ENCODE measurements at places on chromosomes 6 and 20.

- no peak for DNase-seq
These were observed 34.9 kb downstream of the ANGPT4 start for GRCh38 chr20:881051-881782.

DNA sequence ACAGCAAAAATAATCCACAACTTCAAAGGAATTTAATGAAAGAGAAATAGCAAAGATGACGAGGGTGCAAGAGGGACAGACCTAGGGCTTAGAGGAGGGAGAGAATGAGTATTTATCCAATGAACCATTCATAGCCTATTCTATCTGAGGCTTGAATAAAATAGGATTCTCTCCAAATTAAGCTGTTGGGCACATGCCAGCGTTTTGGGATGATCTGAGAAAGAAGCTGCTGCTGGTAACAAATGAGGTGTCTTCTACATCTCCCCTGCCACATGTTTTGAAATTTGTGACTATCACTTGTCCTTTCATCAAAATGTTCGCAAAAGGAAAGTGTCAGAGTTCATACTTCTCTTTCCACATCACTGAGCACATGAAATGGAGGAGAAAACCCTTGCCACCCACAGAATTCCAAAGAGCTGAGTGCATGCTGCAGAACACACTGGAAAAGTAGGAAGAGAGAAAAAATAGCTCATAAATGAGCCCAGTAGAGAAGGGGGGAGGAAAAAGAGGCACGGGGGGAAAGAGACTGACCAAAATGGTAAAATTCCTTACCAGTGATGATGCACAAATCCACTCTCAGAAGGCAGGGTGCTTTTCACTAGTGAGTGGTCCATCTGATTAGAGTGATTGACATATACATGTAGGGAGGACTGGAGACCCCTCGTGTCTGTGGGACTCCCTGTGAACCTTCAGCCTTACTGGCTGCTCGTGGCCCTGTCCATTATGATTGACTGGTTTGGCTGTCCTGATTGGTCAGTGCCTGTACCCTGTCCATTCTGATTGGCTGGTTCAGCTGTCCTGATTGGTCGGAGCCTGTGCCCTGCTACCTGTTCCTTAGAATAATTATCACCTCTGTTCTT is 180.5 kb downstream of the OGFRL1 start:
- no peak for DNase-seq

GRCh38 chr6:136526196-136526930 is 23.9 kb downstream of the MAP7 start:
- peak; percentile 61 for DNase-seq

- no peak for DNase-seq
These were observed 12.3 kb downstream of the LOC128125822 start for GRCh38 chr6:63584566-63584965.

DNA sequence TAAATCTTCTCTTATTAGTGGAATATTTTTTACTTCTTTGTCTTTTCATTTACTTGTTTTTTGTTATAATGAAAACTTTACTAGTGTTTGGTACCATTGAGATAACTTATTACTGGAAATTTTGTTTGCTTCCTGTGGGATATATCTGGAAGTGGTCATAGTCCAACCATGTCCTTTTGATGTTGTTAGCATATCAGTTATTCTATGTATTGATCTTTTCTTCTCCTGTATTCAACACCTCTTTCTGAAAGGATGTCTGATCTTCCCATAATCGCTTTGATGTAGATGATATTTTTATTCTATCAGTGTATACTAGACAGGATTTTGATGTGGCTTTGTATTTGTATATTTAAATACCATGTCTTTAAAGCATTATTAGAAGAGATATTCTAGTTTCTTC is 17.0 kb downstream of the ZNF451 start:
- DNase-seq, result no peak

- no peak for DNase-seq
These were observed 104.9 kb upstream of the CEP162 start for GRCh38 chr6:84332139-84333034.

DNA sequence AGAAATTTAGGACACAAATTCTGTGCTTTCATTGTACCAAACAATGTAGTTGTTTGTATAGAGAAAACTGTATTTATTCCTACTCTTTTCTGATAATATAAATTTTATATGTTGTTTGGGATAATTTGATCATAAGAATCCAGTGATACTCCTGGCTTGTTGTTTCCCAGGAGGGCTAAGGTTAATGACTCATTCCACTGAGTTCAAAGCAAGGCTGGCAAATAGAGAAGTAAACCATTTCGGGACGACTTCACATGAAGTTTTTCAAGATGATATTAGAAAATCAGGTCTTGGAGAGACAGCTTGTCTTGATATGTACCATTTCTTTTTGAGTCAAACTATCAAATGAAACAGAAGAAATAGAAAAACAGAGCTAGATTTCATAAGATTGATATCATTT is 326.1 kb upstream of the CNR1 start:
- no peak for DNase-seq

DNA sequence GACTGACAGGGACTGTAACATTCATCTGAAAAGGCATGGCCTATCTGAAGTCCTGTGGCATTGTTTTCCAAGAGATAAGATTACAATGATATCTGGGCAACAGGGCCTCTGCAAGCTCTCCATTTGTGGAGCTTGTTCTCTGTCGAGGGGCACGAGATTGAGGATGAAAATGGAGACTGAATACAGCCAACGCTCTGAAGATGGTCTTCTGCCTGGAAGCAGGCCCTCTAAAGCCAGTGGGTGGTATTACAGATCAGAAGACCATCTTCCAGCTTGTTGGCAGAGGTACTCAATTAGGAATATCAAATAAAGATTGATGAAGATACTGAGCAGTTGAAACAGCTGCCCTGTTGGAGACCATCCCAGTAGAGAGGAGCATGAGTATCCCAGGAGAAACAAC is 288.2 kb downstream of the CENPW start:
- DNase-seq, result no peak

- no peak for DNase-seq
These were observed at the start of gene CLVS2 for GRCh38 chr6:122995921-122996793. CLVS2 (plus strand) TSS chr6:122996235; CDS start chr6:122997778, 1,543 bp downstream.

DNA sequence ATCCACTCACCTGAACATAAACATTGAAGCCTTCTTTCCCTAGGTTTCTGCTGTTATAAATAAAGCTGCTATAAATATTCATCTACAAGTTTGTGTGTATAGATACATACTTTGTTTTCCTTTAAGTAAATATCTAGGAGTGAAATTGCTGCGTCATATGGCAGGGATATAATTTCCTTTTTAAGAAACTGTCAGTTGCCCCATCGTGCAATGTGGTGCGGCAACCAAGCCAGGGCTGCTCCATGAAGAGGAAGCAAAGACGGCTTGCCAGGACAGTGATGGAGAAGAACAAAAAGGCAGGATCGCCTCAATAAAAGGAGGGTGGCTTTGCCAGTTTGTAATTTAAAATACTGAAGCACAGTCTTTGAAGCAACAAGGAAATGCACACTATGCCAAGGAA is 36.6 kb downstream of the CITED2 start:
- no peak for DNase-seq

DNA sequence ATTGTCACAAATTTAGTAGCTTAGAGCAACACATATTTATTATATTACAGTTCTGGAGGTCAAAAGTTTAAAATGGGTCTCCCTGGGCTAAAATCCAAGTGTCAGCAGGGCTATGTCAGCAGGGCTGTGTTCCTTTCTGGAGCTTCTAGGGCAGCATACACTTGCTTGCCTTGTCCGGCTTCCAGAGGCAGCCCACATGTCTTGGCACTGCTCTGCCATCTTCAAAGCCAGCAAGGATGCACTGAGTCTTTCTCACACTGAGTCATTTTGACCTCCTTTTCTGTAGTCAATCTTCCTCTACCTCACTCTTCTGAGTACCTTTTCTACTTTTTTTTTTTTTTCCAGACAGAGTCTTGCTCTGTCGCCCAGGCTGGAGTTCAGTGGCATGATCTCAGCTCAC is 39.0 kb downstream of the ADGRF4 start:
- DNase-seq, result no peak

GRCh38 chr20:58466095-58466708 is 49.0 kb downstream of the APCDD1L start:
- no peak for DNase-seq

- DNase-seq, result no peak
These were observed 472.5 kb upstream of the BTBD3 start for GRCh38 chr20:11445161-11445560.

GRCh38 chr6:129893640-129894039 is 32.5 kb upstream of the TMEM244 start:
- DNase-seq, result no peak

DNA sequence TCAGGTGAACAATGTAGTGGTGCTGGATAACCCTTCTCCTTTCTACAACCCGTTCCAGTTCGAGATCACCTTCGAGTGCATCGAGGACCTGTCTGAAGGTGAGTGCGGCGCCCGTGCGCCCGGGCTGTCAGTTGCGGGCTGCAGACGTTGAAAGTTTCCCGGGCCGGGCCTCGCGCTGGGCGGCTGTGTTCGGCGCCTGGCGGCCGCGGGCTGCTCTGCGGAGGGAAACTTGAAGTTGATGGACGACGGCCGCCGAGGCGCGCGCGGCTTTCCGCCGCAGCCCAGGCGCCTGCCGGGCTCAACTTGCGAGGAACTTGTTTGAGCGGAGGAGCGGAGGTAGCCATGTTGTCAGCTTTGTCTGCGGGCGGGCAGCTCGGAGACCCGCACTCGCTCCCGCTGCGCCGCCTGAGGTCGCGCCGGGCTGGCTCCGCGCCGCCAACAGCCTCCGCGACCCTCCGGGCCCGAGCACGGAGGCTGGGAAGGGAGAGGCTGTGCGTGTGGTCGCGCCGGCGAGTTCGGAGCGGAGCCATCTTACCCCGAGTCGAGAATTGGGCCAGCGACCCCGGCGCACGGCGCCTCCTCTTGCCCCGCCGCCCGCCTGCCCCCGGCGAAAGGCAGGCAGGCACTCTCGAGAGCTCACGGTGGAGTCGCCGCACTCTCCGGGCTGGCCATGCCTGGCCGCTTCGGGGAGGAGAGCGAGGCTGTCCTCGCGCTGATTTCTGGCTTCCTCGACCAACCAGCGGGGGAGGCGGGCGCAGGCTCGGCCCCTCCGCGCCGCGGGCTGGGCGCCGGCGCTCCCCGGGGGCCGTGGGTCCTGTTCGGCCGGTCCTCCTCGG is 691 bp downstream of the ASF1A start:
- DNase-seq, result peak; percentile 83

- DNase-seq, result no peak
These were observed 198.5 kb downstream of the HIVEP2 start for GRCh38 chr6:142746524-142746923.

DNA sequence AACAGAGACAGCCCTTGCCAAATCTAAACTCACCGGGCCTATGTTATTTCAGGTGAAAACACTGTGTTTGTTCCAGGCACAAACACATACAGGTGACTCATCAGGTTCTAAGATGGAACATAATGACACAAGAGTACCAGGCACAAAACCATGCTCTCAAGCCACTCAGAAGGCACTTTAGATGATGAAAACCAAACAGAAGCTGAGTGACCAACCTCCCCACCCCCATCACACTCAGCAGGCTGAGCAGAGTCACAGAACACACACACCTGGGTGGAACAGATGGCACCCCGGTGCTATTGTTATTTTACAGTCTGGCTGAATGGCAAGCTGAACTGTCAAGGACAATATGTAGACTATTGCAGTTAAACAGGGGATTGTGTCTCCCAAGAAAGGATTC is 20.6 kb upstream of the NKX2-2 start:
- no peak for DNase-seq

GRCh38 chr6:80771941-80772340 is 665.5 kb downstream of the BCKDHB start:
- no peak for DNase-seq

DNA sequence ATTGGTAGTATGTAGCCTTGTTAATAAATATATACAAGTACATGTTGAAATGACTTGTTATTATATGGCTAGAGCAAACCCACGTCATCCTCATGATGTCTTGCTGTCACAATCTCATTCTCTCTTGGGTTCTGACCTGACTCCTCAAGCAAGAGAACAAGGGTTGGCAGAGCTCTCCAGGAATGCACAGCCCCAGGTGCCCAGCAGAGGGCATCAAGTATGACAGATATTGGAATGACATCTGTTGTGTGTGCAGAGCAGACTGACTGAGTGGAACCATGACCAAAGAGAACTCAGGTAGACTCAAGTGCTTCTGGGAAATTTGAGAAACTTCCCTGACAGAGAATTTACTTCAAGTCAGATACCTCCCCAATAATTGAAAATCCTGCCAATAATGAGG is 90.6 kb downstream of the PAX1 start:
- DNase-seq, result no peak

DNA sequence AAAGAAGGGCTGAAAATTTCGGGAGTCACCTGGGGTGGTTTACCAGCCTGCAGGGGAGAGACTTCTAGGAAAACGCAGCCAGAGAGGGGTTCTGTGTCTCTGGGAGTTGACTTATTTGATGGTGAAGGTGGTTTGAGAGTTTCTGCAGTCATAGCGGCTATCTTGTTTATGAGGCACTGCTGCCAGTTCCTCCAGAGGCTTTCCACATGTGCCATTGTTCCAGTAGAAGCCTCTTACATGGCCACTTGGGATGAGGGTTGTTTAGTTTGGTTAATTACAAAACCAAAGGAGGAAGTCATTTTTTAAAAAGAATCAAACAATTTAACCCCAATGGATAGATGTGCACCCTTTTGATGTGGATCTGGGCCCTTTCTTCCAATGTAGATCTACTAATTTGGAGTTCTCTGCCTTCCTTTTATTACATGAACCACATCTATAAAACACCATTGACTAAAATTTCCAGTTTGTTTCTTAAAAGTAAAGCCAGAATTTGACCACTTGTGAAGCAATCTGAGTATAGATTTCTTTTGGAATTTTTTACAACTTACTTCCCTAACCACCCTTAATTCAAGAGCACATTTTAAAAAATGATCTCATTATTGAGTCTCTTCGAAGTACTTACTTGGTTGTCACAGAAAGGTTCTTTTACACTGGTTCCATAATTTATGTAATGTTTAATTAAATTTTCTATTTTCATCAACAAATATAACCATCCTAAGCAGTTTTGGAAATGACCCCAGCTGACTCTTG is 97.6 kb downstream of the TCP11 start:
- no peak for DNase-seq

- no peak for DNase-seq
These were observed 27.6 kb downstream of the ZNF292 start for GRCh38 chr6:87182940-87183339.

DNA sequence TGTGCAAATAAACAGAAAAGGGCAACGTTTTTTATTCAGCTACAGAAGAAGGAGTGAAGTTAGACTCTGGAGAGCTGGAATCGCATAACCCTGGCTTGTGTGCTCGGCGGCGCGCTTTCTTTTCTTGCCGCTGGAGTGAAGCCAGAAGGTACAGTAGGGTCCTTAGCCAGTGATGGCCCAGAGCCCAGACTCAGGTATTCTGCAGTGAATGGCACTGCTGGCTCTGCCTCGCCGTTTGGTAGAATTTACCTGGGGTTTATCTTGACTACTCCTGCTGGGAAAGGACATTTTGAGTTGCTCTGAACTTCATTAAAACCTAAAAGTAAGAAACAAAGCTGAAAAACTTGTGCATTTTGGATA is 56.9 kb upstream of the TIAM2 start:
- DNase-seq, result no peak

DNA sequence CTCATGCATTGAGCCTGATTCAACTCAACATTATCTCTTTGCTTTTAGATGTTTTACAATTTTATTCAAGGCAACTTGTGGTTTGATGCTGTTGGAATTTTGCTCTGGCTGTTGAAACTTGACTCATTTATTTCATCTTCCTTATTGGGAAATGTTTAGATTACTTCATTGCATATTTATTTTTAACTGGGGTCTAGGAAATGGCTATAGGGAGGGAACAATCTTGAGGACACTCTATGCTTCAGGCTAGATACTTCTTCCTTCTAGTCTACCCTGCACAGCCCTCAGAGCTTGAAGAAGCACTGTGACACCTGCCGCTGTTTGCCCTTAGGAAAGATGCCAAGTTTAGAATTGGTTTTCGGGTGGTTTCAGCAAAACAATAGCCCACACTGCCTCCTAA is 183.4 kb downstream of the ADGRG6 start:
- no peak for DNase-seq

- DNase-seq, result peak; percentile 76
These were observed 3.8 kb downstream of the PREX1 start for GRCh38 chr20:48823960-48824498.

All from activated CD8-positive, alpha-beta memory T cell treated with anti-CD3 and anti-CD28 coated beads, Interleukin-2, amount 50 U/mL, for 48 hours (primary cell).